ENCODE measurements at places on chromosomes 7 and 10.

DNA sequence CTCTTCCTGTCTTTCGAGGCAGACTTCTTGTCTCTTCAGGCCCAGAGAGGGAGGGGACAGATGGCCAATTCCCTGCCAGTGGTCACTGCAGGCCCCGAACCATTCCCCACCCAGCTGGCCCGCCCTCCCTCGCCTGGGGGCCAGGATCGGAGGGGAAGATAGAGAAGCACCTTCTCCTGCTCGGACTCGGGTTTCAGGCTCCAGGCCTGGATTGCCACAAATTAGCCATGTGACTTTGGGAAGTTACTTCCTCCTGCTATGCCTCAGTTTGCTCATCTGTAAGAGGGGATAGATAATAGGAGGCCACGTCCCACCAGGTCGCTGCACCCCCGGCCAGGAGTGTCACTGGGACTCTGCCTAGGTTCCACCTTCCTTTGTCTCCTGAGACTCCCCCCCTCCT, 24.8 kb upstream of the PPP2R2D start:
- DNase-seq = no peak

DNA sequence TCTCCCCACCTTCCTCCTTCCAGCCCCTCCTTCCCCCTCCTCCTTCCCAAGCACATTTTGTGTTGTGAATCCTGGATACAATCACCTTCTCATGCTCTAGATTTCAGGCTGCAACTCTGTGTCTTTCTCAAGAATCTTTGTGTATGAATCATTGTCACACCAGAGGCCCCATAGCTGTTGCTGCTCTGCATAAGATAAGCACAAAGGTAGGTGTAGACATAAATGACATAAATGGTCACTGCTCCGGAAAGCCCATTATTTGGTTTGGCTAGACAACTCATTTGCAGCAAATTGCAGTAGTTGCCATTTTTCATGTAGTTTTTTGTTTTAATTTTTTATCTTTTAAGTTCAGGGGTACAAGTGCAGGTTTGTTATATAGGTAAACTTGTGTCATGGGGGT, 216.3 kb upstream of the NRP1 start:
- no peak for DNase-seq

- DNase-seq = no peak
Observed at GRCh38 chr7:22413211-22413610, 56.3 kb upstream of the RAPGEF5 start.

- DNase-seq = no peak
Observed at GRCh38 chr7:131538071-131538812, 18.2 kb downstream of the PODXL start.
